ENCODE measurements at places on chromosomes 1 and 21.

DNA sequence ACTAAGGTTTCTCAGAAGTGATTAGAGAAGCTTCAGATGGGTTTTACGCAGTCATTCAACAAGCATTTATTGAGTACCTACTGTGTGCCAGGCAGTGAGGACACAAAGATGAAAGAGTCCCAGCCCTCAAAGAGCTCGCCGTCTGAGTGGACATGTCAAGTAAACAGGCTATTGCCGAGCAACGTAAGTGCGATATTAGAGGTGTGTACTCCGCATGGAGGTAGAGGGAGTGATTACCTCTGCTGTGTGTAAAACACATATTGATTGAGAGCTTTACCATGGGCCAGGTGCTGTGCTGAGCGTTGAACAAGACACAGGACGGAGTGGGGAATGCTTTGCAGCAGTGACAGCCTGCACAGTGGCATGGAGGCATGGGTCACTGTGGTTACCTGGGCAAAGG is 49.5 kb upstream of the GPR37L1 start:
- DNase-seq, result no peak

DNA sequence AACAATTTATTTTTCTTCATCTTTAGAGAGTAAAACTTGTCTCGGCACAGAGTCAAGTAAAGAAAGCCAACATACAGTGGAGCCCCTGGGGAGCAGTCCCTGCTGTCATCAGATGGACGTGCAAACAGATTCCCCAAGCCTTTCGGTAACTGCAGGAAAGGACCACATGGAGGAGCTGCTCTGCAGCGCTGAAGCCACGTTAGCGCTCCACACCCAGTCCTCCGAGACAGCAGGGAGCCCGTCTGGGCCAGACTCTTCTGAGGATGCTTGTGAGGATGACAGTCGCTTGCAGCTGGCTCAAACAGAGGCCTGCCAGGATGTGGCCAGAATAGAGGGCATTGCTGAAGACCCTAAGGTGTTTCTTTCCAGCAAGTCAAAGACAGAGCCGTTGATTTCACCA is 77.1 kb upstream of the SCCPDH start:
- no peak for DNase-seq

DNA sequence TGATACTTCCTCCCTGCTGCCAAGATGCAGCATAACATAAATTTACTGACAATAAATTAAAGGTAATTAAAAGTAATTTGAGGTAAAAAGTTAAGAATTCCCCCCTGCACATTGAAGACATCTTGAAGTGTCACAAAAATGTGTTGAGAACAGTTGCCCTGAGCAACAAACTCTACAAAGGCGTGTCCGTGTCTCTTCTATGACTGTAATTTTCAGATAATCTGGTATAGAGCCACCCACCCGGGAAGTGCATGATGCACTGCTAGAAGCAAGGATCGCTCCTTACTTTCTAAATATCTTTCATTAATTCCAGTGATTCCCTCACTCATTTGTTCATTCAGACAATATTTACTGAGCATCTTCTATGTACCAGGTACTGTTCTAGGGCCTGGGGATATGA is 11.0 kb upstream of the CASQ1 start:
- no peak for DNase-seq

DNA sequence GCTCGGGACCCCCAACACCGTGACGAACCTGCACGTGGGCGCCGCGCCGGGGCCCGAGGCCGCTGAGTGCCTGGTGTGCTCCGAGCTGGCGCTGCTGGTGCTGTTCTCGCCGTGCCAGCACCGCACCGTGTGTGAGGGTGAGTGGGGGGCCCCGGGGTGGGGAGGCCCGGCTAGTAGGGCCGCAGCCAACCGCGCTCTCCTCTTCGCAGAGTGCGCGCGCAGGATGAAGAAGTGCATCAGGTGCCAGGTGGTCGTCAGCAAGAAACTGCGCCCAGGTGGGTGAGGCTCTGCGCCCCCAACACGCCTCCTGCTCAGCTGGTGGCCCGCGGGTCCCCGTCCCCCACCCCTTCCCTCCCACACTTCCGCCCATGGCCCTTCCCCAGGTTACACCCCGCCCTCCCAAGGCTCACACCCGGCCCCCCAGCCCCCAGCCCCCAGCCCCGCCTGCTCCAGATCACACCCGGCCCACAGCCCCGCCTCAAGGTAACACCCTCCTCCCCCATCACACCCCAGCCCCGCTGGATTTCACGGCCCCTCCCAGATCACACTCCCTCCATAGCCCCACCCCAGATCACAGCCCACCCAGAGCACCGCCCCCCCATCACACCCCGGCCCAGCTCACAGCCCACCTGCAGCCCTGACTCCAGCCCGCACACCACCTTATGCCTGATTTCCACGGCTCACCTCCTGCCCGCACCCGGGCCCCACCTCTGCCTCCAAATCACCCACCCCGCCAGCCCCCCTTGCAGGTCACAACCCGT is 2.4 kb upstream of the MMP23B start:
- peak; percentile 38 for DNase-seq
